ENCODE measurements at places on chromosomes 12 and 14.

- no peak for DNase-seq
Observed at GRCh38 chr14:80523518-80524117, 312.3 kb upstream of the DIO2 start.

DNA sequence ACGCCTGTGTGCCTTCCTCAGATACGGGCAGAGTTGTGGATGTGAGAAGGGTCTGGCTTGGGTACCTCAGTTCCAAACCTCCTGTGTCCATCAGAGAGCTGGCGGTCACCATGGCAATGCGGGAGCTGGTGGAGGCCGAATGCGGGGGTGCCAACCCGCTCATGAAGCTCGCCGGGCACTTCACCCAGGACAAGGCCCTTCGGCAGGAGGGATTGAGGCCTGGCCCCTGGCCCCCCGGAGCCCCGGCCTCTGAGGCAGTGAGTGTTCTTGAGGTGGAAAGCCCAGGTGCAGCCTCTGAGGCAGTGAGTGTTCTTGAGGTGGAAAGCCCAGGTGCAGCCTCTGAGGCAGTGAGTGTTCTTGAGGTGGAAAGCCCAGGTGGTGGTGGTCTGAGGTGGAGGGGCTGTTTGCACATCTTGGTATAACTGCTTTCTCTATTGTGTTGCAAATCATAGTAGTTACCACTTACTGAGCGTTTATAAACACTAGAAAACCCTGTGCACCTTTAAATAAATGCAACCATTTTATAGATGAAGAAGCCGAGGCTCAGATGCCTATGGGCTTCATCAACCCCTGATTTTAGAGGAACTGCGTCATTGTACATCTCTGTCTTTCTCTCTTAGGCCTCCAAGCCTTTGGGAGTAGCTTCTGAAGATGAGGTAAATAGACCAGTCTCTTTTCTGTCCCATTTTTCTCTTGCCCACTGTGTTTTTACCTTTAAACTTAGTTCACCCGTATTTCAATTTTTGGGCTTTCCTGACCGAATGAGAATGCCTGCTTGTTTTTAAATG, 976 bp downstream of the PEX5 start:
- no peak for DNase-seq

DNA sequence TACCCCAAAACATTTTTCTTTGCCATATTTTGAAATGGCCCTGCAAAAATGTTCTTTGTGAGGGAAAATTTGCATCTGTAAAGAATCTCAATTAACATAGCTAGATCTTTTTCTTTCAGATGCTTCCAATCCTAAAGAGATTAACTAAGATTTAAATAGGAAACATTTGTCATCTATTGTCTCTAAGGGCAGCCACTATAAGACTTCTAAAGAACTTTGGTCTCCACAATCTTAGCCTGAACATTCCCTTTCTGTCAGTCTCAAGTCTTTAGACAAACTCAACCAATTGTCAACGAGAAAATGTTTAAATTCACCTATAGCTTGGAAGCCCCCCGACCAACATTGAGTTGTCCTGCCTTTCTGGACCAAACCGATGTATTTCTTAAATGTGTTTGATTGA, 71.1 kb upstream of the RASSF8 start:
- no peak for DNase-seq

DNA sequence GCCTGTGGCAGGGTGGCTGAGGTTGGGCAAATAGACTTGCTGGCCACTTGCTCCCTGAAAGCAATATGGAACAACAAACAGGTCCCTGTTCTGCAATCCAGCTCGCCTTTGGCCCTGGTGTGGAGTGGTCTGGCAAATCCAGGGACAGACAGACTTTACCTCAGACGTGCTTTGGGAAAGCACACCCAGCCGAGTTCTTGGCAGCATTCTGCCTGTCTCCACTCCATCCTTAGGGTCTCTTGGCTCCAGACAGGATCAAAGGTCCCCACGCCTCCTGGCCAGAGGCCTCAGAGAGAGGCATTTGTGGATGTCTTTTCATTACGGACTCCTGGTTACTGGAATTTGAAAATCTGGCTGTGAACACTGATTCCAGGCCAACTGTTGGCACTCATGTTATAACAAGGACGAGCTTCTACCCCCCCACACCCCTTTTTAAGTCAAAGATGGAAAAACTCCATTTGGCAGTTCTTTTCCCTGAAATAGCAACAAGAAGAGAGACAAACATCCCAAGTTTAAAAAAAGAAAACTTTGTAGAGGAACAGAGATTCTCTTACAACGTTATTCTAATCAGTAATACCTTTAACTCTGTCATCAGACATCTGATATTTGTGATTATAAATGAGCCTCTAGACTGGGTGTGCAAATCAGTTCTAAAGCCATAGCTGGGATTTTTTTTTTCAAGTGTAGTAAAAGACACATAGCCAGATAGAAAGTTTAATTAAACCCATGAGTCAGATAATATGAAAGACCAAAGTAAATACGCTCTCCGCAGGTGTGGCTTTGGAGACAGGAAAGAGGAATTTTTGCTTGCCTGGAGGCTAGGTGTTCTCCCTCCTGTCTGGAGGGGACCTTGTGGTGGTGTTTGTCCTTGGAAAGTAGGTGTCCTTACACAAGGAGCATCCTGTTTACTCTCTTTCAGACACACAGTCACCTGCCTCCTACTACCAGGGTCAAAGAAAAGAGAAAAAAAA, 60.7 kb downstream of the GALNT8 start:
- no peak for DNase-seq

DNA sequence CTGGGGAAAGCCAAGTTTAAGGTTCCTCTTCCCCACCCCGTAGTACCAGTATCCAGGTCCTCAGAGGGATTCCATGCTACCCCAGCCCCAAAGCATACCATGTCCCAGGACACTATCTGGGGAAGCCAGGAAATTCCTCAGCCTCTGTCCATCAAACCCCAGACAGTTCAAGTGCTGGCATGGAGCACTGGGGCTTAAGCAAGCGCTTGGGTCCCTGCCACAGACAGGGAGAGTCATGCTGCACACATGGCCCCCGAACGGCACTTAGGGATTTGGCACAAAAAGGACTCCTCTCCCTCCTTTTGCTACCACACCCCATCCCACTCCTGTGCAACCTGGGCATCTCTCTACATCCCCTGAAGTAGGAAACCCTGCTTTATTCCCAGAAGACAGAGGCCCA, 21.8 kb downstream of the ADCY6 start:
- no peak for DNase-seq

GRCh38 chr14:92945959-92946846, 23.3 kb downstream of the CHGA start:
- no peak for DNase-seq

- DNase-seq, result no peak
Observed at GRCh38 chr12:76025601-76026575, 5.7 kb downstream of the PHLDA1 start.

DNA sequence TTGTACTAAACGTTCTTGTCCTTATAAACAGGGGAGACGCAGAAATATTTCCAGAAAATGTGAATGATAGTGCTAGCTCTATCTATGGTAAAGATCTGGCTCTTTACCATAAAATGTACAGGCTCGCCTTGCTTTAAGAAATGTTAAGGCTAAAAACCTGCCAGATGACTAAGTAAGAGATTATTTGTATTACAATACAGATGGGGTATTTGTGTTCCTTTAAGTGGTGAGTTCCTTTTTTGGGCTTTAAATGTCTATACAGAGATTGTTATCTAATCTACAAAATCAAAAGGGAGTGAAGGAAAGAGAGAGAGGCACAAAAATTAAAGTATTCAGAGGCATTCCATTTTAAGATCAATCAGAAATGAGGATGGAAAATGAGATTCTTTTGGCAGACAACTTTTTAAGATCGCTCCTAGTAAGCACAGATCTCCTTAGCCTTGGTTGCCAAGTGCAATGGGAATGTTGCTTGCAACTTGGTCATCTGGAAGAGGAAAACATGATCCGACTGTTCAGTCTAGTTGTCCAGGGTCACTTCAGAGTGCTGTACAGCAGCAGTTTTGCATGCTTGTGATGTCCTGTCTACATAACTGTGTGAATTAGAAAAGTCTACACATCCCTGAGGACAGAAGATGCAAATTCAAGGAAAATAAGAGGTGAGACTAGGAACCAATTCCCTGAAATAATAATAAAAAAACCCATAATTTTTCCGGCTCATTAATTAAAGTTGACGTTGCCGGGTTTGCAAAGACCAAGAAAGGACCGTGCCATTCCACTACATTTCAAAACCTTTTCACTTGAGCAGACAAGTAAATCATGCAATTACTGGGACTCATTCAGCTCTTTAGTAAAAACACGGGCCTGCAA, 380.8 kb downstream of the EGLN3 start:
- DNase-seq, result no peak

- DNase-seq, result no peak
Observed at GRCh38 chr12:130009961-130010360, 106.1 kb upstream of the TMEM132D start.

DNA sequence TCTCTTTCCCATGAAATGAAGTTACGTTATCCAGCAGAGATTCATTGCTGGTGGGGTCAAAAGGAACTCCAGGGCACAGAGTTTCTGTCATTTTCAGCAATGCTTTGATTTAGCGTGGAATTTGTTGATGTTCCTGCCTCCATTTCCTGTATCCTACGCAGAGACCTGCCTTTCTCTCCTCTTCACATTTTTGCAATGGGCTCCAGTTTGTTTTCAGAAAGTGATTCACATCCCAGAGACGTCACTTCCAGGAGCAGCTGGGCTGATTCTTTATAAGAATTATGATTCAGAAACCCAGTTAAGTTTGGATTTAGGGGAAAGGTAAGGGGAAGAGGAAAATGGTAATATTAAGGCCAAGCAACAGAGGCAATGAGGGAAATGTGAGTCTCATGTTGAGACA, 11.6 kb downstream of the RNASE10 start:
- no peak for DNase-seq

GRCh38 chr14:90491911-90492531, 95.2 kb downstream of the CALM1 start:
- no peak for DNase-seq

GRCh38 chr12:67919406-67919805, 69.8 kb upstream of the IFNG-AS1 start:
- DNase-seq, result no peak

GRCh38 chr14:72722201-72722785, 171.6 kb downstream of the DPF3 start:
- DNase-seq, result no peak

- DNase-seq, result no peak
Observed at GRCh38 chr14:54692284-54692772, 125.4 kb downstream of the SAMD4A start.

DNA sequence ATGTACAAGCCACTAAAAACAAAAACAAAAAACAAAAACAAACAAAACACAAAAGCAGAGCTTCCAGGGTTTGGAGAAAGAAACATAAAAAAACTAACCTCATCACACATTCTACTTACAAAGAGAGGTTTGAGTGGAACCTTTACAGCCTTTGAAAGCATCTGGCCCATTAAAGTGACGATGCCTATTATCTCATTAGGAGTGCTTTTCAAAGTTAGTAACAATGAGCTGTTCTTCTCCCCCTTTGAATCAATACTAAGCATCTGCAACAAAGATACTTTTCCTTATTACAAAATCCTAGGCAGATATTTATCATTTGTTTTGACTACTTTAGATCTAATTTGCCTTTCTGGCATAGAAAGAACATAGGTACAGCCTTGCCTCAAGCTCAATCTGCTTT, 217.3 kb downstream of the PPM1H start:
- DNase-seq, result no peak

GRCh38 chr12:3681595-3682061, 71.3 kb downstream of the CRACR2A start:
- no peak for DNase-seq

DNA sequence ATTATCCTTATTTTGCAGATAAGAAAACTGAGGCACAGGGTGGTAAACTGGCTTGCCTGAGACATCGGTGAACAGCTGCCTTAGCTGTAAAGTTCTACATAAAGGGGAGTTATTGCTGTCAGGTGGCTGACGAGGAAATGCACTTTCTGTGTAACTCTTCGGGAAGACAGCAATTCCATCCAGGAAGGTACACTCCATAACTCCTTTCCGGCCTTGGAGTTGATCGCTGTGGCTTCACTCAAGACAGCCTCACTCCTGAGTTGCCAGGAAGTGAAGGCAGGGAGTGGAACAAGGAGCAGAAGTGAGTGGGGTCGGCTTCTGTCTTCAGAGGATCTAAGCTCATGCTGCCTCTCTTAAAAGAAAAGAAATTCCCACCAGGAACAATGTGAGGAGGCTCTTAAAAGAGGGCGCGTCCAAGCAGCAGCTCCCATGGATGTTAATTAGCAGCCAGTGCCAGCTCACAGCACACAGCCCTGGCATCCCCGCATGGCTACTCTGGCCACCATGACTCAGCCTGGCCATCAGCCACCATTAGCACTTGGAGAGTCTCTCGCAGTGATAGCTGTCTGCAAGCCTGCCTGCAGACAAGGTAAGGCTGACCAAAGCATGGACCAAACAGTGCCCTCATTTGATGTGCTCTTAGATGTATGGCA, 60.3 kb downstream of the NUAK1 start:
- DNase-seq, result no peak

DNA sequence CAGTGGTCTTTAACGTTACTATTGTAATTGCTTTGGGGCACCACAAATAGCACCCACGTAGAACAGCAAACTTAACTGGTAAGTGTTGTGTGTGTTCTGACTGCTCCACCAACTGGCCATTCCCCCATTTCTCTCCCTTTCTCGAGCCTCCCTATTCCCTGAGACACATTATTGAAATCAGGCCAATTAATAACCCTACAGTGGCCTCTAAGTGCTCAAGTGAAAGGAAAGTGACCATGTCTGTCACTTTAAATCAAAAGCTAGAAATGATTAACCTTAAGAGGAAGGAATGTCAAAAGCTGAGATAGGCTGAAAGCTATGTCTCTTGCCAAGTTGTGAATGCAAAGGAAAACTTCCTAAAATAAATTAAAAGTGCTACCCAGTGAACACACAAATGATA, 22.3 kb downstream of the PPP1R13B start:
- no peak for DNase-seq

DNA sequence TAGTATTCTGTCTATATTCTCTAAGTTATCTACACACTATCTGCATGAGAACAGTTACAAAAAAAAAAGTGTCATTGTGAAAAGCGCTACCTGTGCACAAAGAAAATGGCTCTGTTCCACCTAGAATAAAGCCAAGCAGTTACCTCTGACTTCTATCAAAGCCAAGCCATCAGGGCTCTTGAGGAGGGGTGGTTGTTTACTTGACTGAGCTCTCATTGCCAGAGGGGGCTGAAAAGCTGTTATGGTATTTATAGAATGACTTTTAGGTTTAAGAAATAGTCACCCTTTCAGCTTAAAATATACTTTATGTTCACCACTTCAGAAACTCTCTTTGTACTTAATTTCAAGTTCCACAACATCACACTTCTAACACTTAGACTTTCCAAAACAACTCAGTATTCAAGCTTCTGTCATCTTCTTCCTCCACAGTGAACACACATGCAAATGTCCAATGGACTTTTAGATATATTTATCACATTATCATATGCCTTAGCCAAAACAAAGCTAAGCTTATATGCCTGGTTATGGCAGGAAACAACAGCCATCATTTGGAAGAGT, 7.5 kb downstream of the ITPR2 start:
- no peak for DNase-seq

Measured in CD4-positive, alpha-beta T cell treated with Interferon gamma for 1 hour (primary cell).